Endothelial cell (in vitro differentiated cells): ENCODE measurements at places on chromosomes 12 and 14.

DNA sequence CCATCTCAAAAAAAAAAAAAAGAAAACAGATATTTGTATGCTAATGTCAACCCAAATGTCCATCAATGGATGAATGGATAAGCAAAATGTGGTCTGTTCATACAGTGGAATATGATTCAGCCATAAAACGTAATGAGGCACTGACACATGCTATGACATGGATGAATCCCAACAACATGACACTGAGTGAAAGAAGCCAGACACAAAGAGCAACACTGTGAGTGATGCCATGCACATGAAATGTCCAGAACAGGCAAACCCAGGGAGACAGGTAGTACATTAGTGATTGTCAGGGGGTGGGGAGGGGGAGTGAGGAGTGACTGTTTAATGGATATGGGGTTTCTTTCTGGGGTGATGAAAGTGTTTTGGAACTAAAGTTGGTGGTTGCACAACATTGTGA, 50.2 kb downstream of the ARL6IP4 start:
- no peak for DNase-seq

- no peak for DNase-seq
These were observed 10.2 kb downstream of the PSMC1 start for GRCh38 chr14:90266441-90267154.

DNA sequence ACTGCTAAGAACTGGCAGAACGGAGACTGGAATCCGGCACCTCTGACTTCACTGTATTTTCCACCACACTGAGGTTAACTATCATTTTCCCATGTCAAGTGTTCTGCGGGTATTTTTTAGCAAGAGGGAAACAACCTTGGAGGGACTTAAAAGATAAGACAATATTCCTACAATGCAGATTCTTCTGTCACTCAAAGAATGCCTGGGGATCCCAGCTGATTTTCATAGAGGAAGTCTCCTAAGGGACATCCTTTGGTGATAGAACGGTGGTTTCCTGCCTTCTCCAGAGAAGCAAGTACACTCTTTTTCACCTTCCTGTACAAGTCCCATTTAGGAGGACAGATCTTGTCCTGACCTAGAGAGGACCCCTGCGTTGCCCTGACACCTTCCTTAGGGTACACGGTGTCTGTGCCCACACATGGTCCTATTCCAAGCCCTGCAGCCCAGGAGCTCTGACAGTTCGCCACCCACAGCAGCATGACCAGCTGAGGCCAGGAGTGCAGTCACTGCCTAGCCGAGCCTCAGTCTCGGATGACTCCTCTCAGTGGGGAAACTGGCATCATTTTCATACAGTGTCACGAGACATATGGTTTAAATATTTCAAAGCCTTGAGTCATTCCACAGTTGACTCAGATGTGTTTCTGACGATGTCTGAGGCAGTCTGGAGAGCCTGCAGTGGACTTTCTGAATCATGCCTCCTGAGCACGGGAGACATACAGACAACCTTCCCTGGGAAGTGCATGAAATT, 181.3 kb upstream of the FKBP4 start:
- DNase-seq, result no peak

DNA sequence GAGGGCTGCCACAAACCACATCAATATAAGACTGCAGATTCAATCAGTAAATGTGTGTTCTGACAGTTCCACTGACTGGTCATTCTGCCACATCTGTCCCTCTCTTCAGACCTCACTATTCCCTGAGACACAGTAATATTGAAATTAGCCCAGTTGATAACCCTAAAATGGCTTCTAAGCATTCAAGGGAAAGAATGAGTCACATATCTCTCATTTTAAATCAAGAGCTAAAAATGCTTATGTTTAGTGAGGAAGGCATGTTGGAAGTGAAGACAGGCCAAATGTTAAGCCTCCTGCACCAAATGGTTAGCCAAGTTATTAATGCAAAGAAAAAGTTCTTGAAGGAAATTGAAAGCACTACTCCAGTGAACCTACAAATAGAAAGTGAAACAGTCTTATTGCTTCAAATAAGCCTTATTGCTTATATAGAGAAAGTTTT, 24.5 kb upstream of the KIF21A start:
- DNase-seq, result no peak

GRCh38 chr12:131055596-131056233, 102.0 kb downstream of the ADGRD1 start:
- DNase-seq, result no peak

DNA sequence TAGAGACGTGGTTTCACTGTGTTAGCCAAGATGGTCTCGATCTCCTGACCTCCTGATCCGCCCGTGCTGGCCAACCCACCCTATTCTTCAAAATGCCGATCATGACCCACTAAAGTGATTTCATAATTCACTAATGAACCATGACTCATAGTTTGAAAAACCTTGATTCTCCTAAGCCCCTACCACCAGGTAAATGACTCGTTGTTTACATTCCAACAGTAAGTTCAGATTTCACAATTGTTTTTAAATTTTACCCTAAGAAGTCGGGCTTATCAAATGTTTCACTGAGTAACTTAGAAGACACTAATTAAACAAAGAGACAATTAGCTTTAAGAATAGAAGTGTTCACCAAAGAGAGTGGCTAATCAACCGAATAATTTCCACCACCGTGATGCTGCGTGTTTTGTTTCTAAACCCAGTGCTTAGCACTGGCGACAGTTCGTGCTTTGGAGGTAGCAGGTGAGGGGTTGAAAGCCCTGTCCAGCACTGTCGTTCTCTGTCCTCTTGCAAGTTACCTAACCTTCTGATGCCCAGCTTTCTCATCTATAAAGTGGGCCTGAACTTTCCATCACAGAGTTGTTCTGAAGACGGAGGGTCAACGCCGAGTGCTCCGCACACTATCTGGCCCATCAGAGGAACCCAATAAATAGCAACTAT, 136.5 kb downstream of the NTF3 start:
- no peak for DNase-seq
